CD4-positive, alpha-beta T cell treated with Interleukin-10 for 1 hour (primary cell): ENCODE measurements at places on chromosomes 11 and 22.

GRCh38 chr11:13896175-13896980 lies 66.1 kb upstream of the SPON1 start:
- DNase-seq: no peak

DNA sequence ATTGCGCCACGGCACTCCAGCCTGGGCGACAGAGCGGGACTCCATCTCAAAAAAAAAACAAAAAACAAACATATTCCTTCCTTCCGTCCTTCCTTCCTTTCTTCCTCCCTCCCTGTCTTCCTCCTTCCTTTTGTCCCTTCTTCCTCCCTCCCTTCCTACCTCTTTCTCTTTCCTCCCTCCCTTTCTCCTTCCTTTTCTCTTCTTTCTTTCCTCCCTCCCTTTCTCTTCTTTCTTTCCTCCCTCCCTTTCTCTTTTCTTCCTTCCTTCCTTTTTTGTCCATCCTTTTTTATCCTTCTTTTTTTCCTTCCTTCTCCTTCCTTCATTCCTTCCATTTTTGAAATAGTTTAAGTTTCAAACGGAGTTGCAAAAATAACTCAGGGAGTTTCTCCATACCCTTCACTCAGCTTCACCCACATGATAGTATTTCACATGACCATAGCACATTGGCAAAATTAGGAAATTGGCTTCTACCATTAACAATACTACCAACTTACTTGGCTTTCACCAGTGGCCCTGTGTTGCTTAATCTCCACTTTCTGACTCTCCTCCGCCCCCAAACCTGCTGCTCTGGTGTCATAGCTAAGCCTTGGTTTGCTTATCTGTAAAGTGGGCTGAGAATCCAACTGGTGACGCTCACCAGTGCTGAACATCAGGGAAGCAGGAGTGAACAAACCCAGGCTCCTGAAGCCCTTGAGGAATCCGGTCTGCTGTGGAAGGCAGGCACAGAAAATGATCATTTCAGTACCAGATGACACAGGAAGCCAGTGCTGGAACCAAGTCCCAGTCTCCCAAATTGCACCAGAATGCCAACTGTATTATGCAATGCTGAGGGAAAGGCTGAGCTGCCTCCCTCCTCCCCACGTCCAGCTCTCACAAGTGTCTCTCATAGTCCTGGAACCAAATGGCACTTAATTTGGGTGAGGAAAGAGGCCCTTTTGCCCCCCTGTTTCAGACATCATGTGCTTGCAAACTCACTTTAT lies 17.2 kb upstream of the CRYBB3 start:
- no peak for DNase-seq

DNA sequence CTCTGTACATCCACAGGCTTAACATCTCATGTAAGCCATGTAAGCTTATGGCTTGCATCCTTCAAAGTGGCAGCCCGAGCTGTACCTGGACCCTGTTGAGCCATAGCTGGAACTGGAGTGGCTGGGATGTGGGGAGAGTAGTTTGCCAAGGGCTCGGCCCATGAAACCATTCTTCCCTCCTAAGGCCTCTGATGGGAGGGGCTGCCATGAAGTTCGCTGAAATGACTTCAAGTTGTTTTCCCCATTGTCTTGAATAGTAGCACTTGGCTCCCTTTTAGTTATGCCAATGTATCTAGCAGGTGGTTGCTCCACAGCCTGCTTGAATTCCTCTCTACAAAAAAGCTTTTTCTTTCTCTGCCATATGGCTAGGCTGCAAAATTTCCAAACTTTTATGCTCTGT lies 5.2 kb upstream of the CHORDC1 start:
- no peak for DNase-seq

GRCh38 chr11:35714882-35715627 lies 52.5 kb downstream of the TRIM44 start:
- no peak for DNase-seq

- DNase-seq: no peak
Observed at GRCh38 chr11:70622091-70622490, 223.8 kb downstream of the CTTN start.

GRCh38 chr22:46518542-46519325 lies 18.7 kb downstream of the CELSR1 start:
- DNase-seq: no peak

DNA sequence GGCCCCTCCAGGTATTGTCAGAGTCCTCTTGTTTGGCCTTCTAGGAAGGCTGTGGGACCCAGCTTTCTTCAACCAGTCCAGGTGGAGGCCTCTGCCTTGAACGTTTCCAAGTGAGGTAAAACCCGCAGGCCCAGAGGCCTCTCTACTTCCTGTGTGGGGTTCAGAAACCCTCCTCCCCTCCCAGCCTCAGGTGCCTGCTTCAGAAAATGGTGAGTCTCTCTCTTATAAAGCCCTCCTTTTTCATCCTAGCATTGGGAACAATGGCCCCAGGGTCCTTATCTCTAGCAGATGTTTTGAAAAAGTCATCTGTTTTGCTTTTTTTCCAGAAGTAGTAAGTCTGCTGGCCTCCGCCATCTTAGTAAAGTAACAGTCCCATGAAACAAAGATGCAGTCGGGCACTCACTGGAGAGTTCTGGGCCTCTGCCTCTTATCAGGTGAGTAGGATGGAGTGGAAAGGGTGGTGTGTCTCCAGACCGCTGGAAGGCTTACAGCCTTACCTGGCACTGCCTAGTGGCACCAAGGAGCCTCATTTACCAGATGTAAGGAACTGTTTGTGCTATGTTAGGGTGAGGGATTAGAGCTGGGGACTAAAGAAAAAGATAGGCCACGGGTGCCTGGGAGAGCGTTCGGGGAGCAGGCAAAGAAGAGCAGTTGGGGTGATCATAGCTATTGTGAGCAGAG lies at the start of gene CD3E:
TSS of gene CD3E (plus strand) at position 163 of the 681 bp plus-strand sequence. CDS start at position 386, 223 bp downstream.
- DNase-seq: peak; percentile 77

GRCh38 chr11:111494040-111494439 lies 18.1 kb downstream of the BTG4 start:
- DNase-seq: no peak

DNA sequence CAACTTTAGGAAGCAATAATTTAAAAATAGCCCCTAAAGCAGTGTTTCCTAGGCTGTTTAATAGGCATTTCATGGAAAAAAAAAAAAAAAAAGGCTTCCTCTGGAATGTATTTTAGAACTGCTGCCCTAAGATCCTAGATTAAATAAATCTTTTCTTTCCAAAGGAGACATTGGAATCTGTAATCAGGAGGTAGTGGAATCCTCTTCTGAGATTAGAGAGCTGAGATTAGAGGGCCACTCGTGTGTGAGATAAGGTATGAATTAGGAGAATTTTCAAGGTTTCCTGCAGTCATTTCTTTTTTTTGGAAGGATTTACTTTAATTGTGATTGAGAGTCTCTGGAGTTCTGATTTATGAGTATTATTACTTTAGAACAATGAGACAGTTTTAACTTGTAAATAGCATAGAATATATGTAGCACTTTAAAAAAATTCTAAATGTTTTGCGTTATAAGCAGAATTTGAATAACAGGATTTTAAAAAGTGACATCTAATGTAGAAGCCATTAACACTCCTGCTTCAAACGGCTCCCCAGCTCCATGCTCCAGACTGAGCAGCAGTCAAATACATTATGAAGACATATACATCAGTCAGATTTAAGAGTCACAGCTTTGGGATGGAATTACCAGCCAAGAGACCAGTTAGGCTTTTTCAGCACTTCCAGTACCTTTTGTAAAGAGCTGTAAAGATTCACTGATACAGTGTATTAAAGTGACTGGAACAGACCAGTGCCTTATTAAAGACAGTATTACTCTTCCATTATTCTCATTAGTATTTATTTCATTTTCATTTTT lies 5.0 kb downstream of the EED start:
- no peak for DNase-seq

- no peak for DNase-seq
Observed at GRCh38 chr11:12669930-12670329, 4.3 kb upstream of the TEAD1 start.

DNA sequence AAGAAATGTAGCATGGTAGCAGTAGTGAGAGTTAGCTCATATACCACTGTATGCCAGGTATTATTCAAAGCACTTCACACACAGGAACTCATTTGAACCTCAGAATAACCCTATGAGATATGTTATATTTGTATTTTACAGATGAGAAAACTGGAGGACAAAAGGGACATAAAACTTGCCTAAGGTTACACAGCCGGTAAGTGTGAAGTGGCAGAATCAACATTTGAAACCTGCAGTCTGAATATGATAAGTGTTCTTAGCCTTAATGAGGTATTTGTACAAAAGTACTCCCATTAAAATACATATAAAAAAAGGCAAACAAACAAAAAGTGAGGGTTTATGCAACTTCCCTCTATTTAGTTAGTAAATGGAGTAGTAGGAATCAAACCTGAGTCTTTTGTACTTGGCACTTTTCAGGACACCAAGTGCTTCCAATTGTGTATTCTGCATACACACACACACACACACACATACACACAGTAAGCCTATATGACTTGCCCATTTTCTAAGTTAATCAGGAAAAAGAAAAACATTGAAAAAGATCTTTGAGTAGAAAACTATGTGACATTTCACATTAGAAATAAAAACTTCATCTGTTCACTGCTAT lies 223.9 kb upstream of the FOLH1 start:
- DNase-seq: no peak

DNA sequence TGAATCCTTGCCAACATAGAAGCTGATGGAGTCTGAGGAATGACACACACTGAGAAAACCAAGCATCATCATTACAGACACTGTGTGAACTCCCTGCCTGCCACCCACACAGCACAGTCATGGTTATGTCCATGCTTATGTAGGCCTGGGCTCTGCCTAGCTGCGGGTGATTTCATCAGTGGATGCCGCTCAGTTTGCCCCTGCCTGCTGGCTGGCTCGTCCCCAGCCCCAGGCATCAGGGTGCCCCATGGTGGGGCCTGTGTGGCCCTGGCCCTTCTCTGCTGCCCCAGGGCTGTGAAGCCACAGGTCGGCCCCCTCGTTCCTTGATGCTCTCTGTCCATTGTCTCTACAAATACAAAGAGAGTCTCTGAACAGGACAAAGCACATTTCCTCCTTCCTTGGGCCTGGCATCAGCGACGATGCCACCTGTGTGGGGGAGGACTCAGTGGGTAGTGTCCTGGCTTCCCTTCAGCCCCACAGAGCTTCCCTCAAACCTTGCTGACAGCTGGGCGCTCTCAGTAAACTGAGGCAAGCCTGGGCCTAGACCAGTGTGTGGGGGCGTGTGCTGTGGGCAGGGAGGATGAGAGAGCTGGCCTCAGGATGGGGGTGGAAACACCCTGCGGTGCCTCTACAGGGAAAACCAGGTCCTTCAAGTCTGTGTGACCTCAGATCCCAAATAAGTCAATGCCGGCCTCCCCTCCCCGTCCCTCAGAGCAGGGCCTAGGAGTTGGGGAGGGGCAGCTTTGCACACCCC lies 20.0 kb upstream of the TUB start:
- DNase-seq: no peak

- no peak for DNase-seq
Observed at GRCh38 chr11:121311373-121311772, 18.8 kb downstream of the SC5D start.

GRCh38 chr11:110802162-110802561 lies 89.9 kb upstream of the ARHGAP20 start:
- no peak for DNase-seq

- no peak for DNase-seq
Observed at GRCh38 chr22:30265131-30265720, 1.4 kb downstream of the OSM start.

DNA sequence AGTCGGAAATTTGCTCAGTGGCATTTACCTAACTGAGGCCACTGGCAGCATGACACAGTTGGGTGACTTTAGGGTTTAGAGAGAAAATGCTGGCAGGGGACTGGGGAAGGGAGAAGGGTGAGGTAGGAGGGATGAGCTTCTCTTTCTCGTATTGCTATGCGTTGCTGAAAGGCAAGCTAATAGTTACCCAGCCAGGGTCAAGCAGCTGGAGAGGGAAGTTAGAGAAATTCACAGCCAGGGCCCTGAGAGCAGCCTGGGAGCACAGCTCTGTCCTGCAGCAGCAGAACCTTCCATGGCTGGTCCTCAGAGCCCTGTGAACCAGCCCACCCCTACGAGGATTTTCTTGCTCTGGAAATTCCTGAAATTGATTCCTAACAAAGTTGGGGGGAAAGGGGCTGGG lies 679.6 kb downstream of the NTM start:
- no peak for DNase-seq

- no peak for DNase-seq
Observed at GRCh38 chr22:38257650-38258250, 15.1 kb downstream of the TMEM184B start.

- no peak for DNase-seq
Observed at GRCh38 chr11:111177037-111177871, 68.3 kb upstream of the POU2AF2 start.

DNA sequence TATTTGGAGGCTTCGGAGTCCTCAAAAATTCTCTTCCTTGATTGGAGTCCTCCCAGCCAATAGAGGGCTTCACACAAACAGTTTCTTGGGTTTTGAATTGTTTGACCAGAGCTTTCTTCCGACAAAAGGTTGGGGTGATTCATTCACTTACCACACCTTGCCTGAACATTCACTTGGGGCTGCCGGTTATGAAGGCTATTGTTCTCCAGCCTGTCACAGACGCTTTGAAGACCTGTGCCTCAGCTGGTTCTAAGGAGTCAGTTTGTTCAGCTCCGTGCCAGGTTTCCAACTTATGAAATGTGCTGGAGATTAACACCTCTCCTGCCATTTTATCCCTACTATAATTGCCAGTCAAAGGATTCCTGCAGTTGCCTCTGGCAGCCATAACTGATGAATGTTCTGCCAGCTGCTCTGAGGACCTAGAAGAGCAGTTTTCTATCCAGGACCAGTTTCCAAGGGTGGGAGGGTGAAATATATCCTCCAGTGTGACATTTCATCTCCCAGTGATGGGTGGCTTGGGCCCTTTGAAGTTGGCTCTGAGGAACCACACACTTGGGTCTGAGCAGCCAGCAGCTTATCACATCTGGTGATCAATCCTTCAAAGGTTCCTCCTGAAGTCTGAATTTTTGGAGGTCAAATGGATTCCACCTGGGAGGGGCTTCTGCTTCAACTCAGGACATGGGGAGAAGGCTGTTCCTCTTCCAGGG lies 31.4 kb downstream of the LIMK2 start:
- no peak for DNase-seq

DNA sequence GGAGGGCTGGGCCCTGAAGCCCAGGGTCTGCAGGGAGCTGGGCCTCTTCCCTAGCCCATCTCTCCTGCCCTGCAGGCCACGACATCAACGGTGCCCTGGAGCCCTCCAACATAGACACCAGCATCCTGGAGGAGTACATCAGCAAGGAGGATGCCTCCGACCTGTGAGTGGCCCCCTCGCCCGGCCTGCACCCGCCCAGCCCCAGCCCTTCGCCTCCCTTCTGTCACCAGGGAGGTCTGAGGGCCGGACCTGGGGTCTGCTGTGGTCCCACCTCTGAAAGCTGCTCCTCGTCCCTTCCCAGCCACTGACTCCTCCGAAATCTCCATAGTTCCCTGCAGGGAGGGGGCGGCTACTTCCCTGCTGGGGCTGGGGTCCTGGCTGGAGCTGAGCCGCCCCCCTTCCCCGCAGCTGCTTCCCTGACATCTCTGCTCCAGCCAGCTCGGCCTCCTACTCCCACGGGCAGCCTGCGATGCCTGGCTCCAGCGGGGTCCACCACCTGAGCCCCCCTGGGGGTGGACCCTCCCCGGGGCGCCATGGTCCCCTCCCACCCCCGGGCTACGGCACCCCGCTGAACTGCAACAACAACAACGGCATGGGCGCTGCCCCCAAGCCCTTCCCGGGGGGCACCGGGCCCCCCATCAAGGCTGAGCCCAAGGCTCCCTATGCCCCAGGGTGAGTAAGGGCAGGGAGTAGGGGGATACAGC lies 13.3 kb downstream of the MYRF start:
- no peak for DNase-seq
